ENCODE measurements at places on chromosomes 6 and 20.

DNA sequence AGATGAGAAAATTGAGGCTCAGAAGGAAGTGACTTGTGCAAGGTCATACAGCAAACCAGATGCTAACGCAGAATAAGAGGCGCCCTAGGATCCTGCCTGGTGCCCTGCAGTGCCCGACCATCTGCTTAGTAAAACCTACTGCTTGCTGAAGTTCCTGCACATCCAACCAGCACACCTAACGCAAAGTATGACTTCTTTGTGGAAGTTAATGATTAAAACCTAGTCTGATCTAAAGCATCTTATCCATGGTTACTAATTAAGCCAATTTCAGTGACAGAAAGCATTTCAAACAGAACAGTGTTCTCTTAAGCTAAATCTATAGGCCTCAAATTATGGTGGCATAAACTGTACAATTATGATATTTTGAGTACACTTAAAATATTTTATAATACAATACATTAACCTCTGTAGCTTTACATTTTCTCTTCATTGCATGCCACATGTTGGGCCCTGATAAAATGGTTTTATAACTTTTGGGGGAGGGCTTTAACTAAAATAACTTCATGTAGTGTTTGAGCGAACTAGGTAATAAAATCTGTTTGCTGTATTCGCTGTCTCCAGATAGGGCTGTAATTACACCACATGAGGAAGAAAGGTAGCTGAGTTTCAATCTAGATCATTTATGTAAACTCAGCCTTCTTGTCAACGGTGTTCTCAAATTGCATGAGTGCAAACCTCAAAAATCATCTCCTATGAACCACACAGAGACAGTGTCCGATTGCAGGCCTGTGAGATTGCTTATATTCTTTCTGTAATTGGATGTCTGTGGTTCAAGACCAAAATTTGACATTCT, 37.5 kb upstream of the BEND3 start:
- DNase-seq, result peak; percentile 8

- DNase-seq, result no peak
Measured at GRCh38 chr20:54070187-54070987, at the start of gene BCAS1. TSS of gene BCAS1 (minus strand) at chr20:54070594. CDS start at chr20:54058718, 11,876 bp downstream.

- no peak for DNase-seq
Measured at GRCh38 chr6:145003145-145003544, 718.0 kb downstream of the UTRN start.

DNA sequence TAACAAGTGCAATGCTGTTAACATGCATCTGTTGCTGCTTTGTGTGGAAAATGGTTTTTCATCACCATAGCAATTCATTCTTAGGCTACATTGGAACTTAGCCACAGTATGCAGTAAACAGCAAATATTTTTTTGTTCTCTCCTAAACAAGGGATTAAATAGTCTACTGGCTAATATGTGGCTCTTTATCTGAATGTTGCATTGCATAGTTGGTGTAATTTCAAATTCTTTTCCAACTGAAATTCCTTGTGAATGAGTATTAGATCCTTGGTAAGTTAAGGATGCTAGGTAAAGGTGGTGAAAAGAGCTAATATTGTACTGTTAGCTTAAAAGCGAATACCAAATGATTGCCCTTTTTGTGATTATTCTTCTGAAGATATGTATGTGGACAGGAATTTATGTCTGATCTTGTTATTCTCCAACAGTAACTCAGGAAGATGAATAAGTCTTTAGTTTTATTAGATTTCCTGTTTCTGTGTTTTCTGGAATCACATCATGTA, 958 bp downstream of the MLIP start:
- no peak for DNase-seq

GRCh38 chr6:15623276-15624116, 39.3 kb downstream of the DTNBP1 start:
- DNase-seq, result no peak

DNA sequence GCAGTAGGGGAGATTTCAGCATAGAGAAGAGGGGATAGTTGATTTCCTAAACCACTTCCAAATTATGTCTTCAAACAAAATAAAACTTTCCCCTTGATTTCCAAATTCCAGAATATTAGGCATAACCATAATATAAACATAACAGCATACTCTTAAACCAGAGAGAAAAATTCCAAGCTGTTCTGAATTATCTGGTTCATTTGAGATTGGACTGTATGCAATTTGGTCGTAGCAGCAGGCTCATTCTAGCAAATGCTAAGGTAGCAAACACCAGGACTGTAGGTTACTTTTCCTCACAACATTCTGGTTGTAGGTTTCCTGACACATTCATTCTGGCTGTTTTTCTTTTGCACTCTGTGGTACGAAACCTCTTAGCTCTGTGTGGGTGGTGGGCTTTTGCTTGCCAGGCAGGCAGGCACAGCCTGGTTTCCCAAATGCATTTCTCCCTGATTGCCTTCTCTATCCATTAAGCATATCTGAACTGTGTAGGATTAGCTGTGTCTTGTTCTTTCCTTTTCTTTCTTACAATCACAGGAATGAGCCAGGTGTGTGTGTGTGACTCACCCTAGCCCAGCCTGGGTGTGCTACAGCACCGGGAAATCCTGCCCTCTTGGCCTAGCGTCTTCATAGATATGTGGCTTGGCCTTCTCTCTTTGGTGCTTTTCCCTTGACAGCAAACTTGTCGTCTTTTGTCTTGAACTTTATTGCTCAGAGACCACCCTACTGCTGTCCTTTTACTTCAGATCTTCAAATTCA, 77.1 kb downstream of the JARID2 start:
- no peak for DNase-seq

DNA sequence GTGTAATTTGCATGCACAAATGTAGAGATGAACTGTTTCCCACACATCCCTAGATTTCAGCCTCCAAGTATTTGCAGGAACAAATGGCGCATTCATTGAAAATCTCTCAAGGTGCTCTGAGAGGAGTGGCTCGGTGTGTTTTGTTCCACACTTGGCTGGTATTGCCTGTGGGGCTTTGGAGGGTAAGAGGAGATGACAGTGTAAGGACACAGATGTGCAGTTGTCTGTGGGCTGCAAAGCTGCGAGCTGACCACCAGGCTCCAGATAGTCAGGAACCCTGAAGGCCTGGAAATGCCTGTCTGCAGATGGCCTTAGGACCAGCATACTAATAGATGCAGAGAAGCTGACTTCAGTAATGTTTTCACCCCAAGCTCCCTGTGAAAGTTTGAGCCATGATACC, 57.7 kb upstream of the PBOV1 start:
- DNase-seq, result no peak

DNA sequence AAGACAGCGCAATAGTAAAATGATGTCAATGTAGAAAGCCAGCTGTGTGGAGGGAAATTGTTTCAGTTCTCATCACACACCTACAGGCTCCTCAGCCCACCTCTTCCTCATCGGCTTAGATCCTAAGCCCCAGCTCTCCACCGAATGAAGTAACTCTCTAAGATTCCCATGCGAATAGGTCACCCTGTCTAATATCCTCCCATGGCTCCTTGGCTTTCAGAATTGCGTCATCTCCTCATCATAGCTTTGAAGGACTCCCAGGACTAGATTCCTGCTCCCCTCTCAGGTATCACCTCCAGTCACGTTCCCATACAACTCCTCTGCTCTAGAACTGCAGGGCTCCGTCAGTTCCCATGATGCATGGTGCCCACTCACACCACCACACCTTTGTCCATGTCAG, 16.2 kb upstream of the SLC22A16 start:
- DNase-seq, result no peak

GRCh38 chr6:106381881-106382280, 21.4 kb downstream of the CRYBG1 start:
- no peak for DNase-seq

DNA sequence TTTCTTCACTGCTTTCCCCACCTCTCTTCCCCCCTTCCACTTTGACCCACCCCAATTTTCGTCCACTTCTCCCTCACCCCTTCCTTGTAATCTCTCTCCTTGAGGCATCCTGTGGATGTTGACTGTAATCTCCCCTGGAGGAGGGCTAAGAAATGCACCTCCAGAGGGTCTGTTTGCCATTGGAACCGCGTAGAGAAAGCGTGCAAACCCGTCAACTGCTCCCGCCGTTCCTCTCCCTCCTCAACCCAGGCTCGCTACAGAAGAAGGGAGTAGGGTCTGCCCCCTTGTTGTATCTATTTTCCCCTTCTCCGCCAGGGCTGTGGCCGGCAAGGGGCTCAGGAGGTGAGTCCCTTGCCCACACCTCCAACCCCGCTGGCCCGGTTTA, 502 bp upstream of the HTR1E start:
- DNase-seq, result no peak

DNA sequence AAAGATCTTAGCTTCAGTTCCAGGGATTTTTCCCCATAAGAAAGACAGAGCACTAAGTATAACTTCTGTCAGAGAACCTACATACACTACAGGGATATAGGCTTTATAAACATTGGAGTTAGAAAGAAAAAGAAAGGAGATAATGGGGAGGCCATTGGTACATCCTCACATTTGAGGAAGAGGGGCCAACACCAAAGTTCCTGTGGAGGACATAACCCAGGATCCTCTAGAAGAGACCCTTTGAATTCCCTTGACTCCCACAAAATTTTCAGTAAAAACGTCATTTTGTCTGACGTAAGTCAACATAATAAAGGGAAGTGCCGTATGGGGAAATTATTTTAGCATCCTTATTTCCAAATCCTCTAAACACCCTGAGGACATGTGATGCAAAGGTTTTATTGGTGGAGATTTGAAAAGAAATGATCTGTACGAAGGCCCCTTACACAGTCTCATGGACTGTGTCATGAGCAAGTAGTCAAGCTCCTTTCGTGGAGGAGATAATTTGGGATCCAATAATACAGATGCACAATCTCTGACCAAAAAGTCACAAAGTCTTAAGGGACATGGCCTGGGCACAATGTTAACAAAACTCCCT, 33.2 kb downstream of the HLA-DRA start:
- DNase-seq, result no peak

DNA sequence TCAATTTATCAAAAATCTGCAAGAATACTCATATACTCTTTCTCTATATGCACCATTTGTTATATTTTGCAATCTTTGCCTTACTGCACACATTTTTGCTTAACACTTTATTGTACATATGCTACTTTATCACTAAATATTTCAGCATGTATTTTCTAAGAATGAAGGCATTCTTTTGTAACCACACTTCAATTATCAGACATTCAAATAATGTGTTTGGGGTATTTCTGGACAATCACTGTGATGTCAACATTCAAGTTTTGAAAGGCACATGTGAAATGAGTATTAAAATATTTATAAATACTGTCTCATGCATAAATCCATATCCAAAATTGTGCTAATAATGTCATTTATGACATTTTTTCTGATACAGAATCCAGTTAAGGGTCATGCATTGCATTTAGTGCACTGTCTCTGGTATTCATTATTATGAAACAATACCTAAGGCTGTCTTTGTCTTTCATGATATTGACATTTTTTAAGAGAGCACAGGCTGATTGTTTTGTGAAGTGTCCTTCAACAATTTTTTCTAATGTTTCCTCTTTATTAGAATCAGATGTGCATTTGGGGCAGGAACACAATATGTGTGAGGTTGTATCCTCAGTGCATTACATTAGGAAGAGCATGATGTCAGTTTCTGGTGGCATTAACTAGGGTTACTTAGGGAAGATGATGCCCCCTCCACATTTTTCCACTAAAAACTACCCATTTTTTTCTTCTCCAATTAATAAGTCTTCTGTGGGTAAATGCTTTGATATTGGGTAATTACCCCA, 105.7 kb downstream of the MTFR2 start:
- no peak for DNase-seq

GRCh38 chr6:89007209-89008000, 44.0 kb upstream of the RNGTT start:
- no peak for DNase-seq

GRCh38 chr20:34033903-34034302, 40.2 kb downstream of the RALY start:
- DNase-seq, result no peak

- DNase-seq, result no peak
Measured at GRCh38 chr6:105080279-105080678, 99.5 kb downstream of the POPDC3 start.

DNA sequence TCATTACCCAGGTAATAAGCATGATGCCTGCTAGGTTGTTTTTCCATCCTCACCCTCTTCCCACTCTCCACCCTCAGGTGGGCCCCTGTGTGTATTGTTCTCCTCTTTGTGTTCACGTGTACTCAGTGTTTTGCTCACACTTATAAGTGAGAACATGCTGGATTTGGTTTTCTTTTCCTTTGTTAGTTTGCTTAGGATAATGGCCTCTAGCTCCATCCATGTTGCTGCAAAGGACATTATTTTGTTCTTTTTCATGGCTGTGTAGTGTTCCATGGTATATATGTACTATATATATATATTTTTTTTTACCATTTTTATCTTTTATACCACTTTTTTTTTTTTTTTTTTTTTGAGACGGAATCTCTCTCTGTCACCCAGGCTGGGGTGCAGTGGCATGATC, 71.9 kb downstream of the RSPH3 start:
- no peak for DNase-seq

DNA sequence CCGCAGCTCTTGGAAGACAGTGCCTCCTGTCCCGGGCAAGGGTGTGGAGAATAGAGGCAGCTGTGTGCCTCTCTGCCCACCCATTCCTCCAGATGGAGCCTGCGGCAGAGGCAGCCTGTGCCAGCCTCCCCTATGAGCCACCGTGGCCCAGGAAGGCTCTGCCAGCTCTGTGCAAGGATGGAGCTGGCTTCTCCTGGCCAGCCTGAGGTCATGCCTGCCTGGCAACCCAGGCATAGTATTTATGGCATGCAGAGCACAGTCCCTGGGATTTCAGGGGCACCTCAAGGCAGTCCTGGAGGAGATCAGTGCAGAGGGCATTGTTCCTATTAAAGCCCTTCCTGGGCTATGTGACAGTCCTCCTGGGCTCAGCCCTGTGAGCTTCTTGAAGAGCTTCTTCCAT, 1.5 kb downstream of the EPB41L1 start:
- DNase-seq, result no peak

DNA sequence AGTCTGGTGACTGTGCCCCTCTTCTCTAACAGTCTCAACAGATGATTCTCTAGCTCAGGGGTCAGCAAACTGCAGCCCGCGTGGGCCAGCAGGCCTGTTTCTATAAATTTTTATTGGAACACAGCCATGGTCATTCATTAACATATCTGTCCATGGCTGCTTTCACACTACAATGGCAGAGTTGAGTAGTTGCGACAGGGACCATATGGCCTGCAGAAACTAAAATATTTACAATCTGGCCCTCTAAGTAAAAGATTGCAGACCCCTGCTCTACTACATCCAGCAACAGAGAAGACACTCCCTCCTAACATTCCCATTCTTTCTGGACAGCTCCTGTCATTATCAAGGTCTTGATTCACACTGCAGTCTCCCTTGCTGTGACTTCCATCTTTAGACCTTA, 45.2 kb downstream of the PLAGL2 start:
- no peak for DNase-seq

GRCh38 chr20:45368221-45368980, 5.4 kb downstream of the SYS1 start:
- no peak for DNase-seq

- DNase-seq, result no peak
Measured at GRCh38 chr20:6074145-6074561, 20.3 kb upstream of the LRRN4 start.
